CMK (cell line): ENCODE measurements at places on chromosomes 1 and 21.
A peak's percentile ranks its signal among the peaks of the same experiment; 100 is the strongest.

GRCh38 chr1:236608930-236609726 is 4.8 kb upstream of the HEATR1 start:
- peak; percentile 29 for DNase-seq

DNA sequence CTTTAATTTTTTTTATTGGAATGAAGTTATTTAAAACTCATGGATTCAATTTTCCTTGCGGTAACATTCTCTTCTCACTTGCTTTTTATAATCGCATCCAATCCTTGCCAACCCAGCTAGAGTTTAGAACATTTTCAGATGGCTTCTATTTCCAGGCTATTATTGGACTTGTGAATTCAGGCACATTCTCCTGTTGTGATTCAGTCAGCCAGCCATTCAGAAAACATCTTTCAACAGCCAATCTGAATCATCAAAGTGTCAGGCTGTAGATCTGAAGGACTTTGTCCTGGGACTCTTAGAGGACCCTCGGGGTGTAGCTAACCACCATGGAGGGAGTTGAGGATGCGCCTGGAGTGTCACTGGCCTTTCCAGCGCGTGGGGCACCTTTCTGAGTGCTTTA is 92.4 kb downstream of the PRDM2 start:
- DNase-seq = no peak

DNA sequence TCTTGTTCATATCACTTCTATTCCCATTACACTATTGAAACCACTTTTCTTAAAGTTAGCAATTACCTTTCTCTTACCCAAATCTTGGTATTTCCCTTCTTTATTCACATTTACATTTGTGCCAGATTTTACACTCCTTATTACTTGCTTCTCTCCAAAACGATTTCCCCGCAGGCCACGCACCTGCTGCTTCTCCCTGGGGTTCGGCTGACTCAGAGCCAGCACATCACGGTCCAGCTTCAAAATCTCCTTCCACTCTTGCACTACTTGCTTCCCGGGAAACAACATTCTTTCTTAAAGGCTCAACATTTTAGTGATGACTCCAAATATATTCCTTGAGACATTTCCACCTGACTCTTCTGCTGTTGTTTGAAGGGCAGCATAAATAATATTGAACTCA is 20.7 kb downstream of the LHX9 start:
- DNase-seq = no peak

GRCh38 chr1:185860859-185861258 is 126.7 kb downstream of the HMCN1 start:
- no peak for DNase-seq

GRCh38 chr1:202067188-202067974 is 55.3 kb upstream of the GPR37L1 start:
- DNase-seq = no peak

- DNase-seq = no peak
These were observed 1.4 kb downstream of the EVA1C start for GRCh38 chr21:32413697-32414578.

GRCh38 chr1:234610061-234610665 is at the start of gene IRF2BP2:
TSS of gene IRF2BP2 (minus strand) at chr1:234610178. CDS start at chr1:234609494, 684 bp downstream.
- no peak for DNase-seq

DNA sequence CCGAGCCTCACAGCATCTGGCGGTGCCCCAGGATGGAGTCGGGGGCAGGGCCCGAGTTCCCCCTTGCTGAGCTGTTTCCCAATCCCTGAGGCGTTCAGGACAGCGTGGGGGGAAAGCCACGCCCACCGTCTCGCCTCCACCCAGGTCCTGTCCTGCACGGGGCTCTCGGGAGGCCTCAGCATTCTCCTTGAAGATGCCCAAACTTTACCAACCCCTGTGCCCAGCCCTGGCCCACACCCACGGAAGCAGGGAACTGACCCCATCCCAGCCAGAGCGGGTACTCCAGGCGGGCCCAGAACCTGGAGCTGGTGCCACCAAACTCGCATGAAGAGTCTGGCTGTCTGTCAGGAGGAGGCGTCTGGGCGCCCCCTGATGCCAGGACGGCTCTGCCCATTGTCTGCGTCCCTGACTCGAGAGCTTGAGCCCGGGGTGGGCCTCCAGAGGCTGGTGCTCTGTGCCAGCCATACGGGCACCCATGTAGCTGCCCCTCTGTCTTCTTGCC is 35.3 kb upstream of the POFUT2 start:
- DNase-seq = no peak

GRCh38 chr1:196317535-196318522 is 290.4 kb downstream of the KCNT2 start:
- no peak for DNase-seq

- no peak for DNase-seq
These were observed 37.1 kb downstream of the LHX4 start for GRCh38 chr1:180267211-180267561.

DNA sequence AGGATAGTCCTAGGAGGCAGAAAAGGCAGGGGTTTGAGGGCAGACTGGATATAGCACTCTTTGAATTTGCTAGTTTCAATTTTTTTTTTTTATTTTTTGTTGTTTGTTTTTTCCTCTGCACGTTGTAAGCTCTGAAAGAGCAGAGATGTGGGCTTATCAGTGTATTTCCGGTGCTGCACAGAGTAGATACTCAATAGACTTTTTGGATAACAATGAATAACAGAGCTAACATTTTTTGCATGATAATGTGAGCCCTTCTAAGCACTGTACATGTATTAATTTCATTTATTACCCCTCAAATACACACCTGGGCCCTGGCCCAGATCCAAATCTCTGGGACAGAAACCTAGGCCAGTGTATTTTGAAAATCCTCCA is 17.1 kb upstream of the PARP1 start:
- DNase-seq = no peak

DNA sequence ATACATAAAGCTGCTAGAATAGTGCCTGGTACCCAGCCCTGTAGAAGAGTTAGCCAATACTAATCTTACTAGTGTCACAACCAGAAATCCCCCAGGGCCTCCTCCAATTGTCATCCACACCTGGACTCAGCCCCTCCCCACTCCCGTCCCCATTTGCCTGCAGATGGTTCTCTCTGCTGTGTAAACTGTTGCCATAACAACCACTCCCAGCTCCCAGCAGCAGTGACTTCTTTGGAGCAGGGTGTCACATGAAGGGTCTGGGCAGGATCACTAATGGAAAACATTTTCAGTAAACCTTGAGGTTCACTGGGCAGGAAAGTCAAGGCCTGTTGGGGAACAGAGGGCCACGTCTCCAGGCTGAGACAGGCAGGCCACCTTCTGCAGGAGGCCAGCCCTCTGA is 126.0 kb upstream of the IPO9 start:
- no peak for DNase-seq

GRCh38 chr21:43873673-43874072 is 8.7 kb downstream of the AGPAT3 start:
- no peak for DNase-seq

- DNase-seq = no peak
These were observed 29.6 kb downstream of the ACOT11 start for GRCh38 chr1:54577612-54578011.

- no peak for DNase-seq
These were observed 17.1 kb upstream of the PROK1 start for GRCh38 chr1:110433803-110434202.

DNA sequence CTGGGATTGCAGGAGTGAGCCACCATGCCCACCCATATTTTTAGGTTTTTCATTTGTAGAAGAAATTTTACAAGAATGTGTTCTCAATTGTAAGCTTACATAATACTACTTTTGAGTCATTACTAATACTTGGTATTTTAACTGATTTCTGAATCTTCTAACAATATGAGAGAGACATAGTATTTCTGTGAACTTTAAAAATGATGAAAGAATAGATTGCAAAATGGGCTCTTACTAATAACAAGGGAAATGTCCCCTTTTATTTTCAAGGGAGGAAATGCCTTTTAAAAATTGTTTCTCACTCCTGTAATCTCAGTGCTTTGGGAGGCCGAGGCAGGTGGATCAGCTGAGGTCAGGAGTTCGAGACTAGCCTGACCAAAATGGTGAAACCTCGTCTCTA is 5.9 kb downstream of the AGO3 start:
- no peak for DNase-seq

GRCh38 chr1:187491082-187491720 is 662.5 kb downstream of the PLA2G4A start:
- no peak for DNase-seq

- DNase-seq = no peak
These were observed 127.4 kb upstream of the KIAA1614 start for GRCh38 chr1:180785291-180785690.

DNA sequence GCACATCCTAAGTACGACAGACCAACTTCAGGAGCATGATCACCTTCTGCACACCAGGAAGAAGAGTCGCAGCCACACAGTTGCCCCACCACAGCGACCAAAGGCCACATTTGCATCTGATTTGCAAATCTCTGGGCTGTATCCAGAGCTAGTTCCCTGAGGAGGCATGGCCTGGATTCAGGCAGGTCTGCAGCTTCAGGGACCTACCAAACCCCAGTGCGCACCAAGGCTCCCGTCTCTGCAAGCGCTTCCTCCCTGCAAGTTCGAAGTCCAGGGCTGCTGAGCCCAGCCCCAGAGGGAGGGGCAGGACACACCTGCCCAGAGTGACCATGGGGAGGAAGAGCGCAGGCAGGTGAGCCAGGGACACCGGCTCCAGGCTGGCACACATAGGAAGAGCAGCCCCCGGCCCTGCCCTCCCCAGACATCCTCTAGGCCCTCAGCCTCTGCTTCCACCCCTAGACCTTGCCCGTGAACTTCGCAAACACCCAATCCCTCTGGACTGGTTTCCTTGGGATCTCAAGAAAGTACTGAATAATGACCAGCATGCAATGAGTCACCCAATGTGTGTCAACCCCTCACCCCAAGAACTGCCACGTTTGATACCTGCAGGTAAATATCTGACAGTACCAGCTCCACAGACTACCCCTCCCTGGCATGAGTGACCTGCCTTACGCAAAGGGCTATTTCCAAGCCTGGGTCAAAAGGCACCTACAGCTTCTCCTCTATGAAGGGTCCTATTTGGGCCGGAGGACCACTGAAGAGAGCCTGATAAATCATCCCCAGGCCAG is 36.8 kb downstream of the CASZ1 start:
- DNase-seq = no peak

GRCh38 chr1:231050395-231050794 is 10.3 kb upstream of the FAM89A start:
- DNase-seq = no peak

GRCh38 chr1:162561616-162562469 is at the start of gene UAP1:
TSS of gene UAP1 (plus strand) at chr1:162561722. CDS start at chr1:162566069, 4,347 bp downstream.
- DNase-seq = no peak

DNA sequence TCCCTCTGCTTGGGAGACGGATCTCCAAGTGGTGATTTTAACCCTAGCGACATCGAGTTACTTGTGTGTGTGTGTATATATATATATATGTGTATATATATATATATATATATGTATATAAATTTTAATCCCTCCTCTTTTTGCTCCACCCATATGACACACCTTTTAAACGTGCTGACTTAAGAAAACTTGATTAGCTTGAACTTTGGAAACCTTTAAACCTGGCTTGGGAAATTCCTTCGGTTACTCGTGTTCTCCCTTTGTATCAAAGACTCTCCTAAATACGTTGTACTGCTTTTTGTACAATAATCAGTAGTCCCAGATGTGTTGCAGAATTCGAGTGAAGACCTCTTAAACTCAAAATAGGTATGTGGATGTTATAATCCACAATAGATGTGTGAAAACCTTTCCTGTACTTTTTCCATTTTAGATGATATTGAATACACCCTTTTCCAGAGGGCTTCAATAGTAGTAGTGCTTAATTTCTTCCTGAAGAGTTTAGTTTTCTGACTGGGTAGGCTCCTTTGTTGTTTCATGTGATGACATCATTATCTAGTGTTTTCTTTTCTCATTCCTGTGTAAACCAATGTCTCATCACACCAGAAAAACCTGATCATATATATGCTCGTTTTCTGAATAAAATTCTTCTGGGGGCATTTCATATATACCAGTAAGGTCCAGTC is 1.4 kb downstream of the RNF11 start:
- no peak for DNase-seq

GRCh38 chr1:48230236-48230635 is 7.7 kb downstream of the SLC5A9 start:
- DNase-seq = no peak

DNA sequence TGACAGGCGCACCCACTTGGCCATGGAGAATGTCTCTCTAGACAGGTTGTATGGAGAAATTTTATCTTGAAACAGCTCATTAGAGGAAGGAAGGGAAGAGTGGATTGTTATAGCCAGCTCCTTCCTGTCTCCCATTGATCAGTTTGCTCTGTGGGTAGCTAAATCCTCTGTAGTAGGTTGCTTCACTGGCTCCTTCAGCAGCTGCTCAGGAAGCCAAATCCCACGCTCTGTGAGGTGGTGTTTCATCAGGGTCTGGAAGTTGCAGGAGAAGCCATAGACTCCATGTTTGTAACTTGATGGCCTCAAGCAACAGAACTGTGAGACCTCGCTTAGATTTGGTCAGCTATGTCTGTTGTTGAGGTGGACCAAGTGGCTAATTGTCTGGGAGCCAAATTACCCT is 6.8 kb upstream of the NFYC start:
- no peak for DNase-seq

GRCh38 chr1:172220376-172220775 is 200.1 kb upstream of the C1orf105 start:
- peak; percentile 59 for DNase-seq

DNA sequence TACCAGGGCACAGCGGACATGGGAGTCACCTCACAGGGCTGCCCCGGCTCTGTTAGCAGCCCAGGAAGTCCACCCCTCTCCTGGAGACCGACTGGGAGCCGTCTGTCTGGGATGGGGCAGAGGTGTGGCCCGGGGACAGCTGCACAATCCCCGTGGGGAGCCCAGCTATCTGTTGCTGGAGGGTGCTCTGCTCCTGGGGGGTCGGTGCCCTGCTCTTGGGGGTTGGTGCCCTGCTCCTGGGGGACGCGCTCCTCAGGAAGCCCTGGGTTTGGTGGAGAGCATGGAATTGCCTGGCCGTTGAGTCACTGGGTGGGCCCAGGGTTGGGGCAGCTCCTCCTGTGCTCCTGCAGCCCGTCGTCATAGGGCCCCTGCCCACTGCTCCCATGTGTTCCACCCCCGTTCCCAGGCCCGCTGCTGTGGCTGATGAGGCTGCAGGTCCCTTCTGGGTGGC is 39.3 kb downstream of the AGPAT3 start:
- DNase-seq = no peak

DNA sequence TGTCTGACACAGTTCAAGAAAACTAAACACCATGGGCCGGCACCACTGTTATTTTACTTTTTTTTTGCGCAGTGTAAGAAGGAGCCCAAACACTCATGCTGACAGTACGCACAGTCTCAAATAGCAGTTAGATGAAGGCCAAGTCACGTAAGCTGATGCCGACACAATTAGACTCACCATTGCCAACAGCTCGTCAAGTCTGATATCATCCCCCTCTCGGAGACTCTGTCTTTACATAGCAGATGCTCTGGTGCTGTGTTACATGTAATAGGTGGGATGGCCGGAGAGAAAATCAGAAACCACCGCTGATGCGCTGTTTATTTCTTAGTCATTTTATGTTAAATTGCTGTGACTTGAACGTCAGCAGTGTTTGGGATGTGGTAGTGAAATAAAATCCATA is 49.3 kb downstream of the TGFB2 start:
- no peak for DNase-seq

DNA sequence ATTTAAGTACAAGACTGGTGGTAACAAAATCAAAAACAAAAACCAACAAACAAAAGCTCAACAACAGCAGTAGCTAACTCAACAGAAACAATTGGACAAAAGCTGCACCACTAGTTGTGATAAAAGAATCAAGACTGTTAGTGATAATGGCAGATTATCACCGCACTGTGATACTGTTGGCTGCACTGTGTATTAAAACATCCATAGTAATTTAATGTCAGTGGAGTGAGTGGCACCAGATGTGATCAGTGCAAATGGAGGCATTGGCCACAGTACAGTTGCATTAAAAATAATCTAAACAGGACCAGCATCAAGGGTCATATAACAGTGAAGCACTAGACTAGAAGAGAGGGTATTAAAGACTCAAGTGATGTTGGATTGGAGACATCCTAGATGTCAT is 1341.3 kb downstream of the MRPL39 start:
- no peak for DNase-seq
